T-helper 17 cell (primary cell): ENCODE measurements at places on chromosomes 3 and 15. TPM values are rescaled to one million over a fixed set of nuclear protein-coding genes. Genes with fewer than 3 reads are reported as not detected.
A peak's percentile ranks its signal among the peaks of the same experiment; 100 is the strongest.

The MAP1A gene
- total RNA-seq: 5.3 TPM

- H3K27ac ChIP-seq: no peak overlapping the region
- H3K4me1 ChIP-seq: no peaks in the 10 kb centered on the region
- no peak overlapping the region for H3K4me3 ChIP-seq
- DNase-seq: no peak
- H3K36me3 ChIP-seq: no peaks in the 10 kb centered on the region
These were observed 133.7 kb upstream of the LRRN1 start for GRCh38 chr3:3665546-3665945.

GRCh38 chr3:146177519-146177918 is 16.5 kb upstream of the PLOD2 start:
- H3K4me1 ChIP-seq: no peaks in the 10 kb centered on the region
- peaks cover 12% of the 10 kb centered on the region for H3K27me3 ChIP-seq
- no peak for DNase-seq
- no peak overlapping the region for H3K27ac ChIP-seq
- peaks cover 5% of the 10 kb centered on the region for H3K36me3 ChIP-seq

The ANKRD34C gene
- not detected for total RNA-seq

The CHSY1 gene
- total RNA-seq: 12.9 TPM

DNA sequence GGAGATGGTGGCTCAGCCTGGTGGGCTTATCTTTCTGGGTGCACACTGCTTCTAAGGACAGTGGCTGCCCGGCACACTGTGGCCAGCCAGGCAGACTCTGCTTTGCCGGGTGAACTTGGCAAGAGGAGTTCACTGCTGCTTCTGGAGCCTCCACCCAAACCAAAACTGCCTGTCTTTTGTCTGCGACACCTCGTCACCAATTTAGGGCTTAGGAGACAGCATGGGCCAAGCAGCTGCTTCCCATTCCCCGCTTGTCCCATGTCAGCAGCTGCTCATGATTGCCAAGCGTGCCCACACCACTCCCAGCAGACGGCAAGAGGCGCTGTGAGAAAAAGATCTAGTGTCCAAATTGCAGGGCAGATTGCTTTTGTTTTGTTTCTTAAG is 57.3 kb downstream of the LSM3 start:
- no peak for DNase-seq
- no peak overlapping the region for H3K27ac ChIP-seq
- H3K4me3 ChIP-seq: no peak overlapping the region
- H3K27me3 ChIP-seq: peaks cover 48% of the 10 kb centered on the region

DNA sequence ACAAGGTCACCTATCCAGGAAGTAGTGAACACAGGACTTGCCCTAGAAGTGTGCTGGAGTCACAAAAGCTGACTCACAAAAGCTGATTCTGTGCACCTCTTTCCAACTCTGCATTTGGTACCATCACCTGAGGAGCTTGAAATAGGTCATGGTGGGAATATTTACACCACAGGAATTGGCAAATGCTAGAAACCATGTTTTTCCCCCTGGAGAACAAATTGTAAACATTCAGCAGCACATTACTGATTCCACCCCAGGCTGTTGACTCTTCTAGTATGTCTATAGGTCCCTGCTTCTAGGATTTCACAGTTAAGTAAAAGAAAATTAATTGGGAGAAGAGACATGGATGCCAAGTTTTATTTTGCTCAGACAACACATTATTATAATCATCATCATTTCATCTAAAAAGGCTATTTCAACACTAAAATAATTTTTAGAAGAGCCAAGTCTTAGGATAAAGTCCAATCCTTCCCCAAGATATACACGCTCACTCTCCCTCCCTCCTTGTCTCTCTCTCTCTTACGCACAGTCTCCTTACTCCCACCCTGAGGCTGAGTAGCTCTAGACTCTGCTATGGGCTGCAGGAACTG is 24.7 kb downstream of the CACNA2D2 start:
- no peak overlapping the region for H3K27ac ChIP-seq
- no peak for DNase-seq
- no peaks in the 10 kb centered on the region for H3K27me3 ChIP-seq
- no peak overlapping the region for H3K4me3 ChIP-seq
- H3K4me1 ChIP-seq: peaks cover 11% of the 10 kb centered on the region
- H3K36me3 ChIP-seq: no peaks in the 10 kb centered on the region

The CCDC39 gene
- total RNA-seq: not detected

DNA sequence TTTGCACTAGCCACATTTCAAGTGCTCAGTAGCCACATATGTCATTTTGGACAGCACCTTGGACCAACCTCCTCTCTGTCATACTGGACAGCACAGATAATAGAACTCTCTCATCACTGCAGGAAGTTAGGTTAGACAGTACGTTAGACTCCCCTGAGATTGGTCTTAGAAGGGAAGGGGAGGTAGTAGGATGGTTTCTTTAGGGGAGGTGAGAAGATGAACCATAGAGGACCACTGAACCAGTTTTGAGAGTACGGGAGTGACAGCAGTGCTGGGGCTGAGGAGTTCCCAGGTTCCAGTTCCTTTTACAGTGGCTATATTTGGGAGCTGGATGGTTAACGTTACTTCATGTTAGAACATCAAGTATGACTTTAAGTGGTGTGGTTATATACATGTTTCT is 7.8 kb downstream of the LRCH3 start:
- H3K36me3 ChIP-seq: no peaks in the 10 kb centered on the region
- H3K4me1 ChIP-seq: peaks cover 47% of the 10 kb centered on the region
- H3K27ac ChIP-seq: peak overlapping the region; percentile 70
- no peaks in the 10 kb centered on the region for H3K27me3 ChIP-seq
